ENCODE measurements at places on chromosomes 6 and 20.
A peak's percentile ranks its signal among the peaks of the same experiment; 100 is the strongest.

GRCh38 chr6:90892271-90892670 is 305.4 kb upstream of the MAP3K7 start:
- no peak for DNase-seq

- DNase-seq, result peak; percentile 82
These were observed 145.5 kb upstream of the RNF24 start for GRCh38 chr20:4160761-4161305.

GRCh38 chr20:50405915-50406609 is 104.1 kb upstream of the PTPN1 start:
- no peak for DNase-seq

- DNase-seq, result no peak
These were observed 29.2 kb downstream of the TFEB start for GRCh38 chr6:41705996-41706835.

GRCh38 chr20:31713312-31714273 is 9.1 kb downstream of the BCL2L1 start:
- peak; percentile 73 for DNase-seq

DNA sequence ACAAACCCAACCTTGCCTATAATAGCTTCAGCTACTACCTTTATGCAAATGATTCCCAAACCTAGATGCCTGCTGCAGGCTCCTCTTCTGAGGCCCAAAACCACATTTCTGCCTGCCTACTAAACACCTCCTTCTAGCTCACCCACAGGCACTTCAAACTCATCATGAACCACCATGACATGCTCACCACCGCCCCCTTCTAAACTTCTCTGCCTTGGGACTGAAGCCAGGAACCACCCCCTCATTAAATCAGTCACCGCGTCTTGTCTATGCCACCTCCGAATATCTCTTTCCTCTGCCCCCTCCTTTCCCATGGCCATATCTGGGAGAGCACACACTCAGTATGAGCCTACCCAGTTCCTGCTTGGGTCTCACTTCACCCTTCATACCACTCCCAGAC is 101.2 kb downstream of the SNAP25 start:
- DNase-seq, result no peak

DNA sequence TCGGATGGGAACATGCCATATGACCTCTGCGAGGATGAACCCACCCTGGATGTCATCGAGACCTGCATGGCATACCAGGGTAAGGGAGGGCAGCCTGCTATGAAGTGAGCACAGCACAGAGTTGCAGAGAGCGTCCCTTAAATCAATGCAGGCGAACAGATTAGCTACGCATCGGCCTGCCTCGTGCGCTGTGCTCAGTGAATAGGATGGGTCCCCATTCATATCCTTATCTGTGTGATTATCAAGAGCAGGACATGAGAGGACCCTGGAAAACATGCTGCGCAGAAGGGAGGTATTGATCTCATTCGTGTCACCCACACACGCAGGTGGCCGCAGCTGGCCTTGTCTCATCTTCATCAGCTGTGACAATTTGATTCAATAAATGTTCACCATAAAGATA is 25.6 kb upstream of the FAM83D start:
- DNase-seq, result no peak

- DNase-seq, result no peak
These were observed 1.3 kb downstream of the RGL2 start for GRCh38 chr6:33297406-33297955.

DNA sequence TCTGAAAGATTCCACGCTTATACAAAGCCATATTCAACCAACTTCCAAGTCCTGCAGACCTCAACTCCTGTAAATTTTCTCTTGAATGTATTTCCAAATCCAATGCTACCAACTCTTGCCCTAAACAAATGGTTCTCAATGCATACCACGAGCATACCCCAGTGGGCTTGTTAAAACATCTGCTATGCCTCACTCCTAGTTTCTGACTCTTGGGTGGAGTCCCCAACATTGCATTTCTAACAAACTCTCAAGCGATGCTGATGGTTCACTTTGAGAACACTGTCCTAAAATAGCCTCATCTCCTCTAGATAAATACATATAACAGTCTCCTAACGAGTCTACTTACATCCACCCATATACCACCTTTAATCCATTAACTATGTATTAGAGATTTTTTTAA is 7.3 kb downstream of the HBS1L start:
- no peak for DNase-seq

- no peak for DNase-seq
These were observed 48.6 kb upstream of the DST start for GRCh38 chr6:56691286-56691595.

DNA sequence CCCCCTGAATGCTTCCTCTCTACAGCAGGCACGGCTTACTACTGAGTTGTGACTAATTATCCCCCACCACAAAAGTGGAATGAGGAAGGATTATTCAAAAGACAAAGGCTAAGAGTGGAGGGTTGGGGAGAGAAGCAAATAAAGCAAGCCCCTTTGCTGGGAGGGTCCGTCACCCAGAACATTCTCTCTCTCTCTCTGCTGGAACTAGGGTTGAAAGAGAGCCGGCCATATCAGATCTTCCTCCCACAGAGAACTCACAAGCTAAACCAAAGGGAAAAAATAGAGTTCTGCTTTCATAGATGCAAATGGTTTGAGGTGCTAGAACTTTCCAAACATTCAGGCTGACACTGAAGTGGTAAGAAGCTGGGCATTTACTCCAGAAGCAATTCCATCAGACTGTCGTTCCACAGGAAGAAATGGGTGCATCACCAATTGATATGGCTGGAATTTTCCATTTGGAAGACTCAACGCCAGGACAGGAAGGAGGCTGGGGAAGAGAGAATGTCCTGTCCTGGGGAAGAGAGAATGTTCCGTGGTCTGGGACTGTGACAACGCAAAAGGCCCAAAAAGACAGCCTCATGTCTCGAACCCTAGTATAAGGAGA is 7.9 kb downstream of the ZMYND8 start:
- no peak for DNase-seq

DNA sequence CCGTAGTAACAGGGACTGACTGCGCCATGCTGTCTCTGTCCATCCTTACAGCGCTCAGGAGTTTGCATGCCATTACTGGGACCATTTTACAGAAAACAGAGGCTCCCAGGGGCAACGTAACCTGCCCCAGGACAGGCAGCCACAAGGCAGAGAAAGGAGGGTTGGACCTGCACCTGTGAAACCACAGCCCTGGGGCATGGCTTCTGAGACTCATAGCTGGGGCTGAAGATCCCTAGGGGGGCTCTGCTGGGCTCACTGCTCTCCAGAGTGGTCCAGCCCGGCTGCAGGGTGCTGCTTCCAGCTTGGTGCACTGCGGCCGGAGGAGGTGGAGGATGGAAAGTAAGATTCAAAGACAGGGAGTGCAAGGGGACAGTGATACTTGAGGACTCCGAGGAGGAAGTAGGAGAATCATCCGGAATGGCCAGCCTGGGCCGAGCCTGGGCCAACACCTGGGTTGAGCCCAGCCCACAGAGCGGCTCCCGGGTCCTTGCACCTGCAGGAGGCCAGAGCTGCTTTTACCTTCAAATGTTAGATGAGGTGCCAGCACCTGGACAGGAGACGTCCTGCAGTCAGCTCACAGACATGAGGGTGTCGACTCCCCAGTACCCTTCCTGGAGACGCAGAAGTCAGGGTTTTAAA is 183.2 kb downstream of the CDH4 start:
- DNase-seq, result no peak

DNA sequence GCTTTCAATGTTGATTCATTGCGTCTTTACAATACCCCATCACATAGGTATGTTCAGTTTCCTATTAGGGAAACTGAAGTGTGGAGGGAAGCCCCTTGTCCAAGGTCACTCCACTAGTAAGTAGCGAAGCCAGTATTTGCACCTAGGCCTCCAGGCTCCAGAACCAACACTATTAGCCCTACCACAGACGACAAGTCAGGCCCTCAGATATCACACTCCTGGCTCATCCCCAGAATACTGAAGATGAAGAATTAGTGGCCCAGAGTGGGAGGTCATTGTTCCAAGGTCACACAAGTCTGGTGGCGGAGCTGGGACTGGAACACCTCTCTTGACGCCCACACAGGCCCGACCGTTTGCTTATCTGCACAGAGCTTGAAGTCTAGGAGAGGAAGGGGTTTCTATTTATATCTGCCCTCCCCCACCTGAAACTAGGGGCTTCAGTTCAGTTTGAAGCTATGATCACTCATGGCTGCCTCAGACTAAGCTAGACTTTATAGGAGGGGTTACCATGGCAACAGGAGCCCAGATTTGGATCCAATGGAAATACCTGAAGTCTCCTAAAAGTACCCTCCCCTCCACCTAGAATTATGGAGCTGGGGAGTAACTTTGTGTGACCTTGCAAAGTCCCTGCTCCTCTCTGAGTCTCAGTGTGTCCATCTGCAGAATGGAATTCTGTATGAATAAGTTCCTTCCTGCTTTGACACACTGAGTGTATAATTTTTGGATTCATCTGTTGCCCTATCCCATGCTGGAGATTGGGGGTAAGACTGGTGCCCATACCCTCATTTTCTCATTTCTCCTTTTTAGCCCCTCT is 2.2 kb downstream of the SNTA1 start:
- no peak for DNase-seq

DNA sequence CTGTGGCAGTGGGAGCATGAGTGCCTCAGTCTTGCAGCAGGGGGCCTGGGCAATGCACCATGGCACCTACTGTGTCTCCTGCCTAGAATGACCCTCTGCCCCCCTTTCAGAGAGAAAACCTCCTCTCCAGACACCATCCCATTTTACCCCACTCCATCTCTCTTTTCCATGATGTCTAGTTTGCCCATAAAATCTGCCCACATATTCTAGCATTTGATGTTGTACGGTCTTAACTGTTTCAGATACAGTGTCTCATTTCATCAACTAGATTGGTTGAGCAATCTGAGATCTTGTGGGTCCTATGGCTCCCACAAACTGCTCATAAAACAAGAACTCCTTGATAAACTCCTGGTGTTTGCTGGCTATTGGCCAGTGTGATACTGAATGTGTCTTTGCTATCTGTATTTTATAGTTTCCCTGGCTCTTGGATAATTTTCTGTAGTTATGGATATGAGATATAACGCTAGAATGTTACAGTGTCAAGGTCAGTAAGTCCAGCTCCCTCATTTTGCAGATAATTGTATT is 8.1 kb downstream of the PNPLA1 start:
- no peak for DNase-seq

GRCh38 chr6:163192591-163192990 is 221.9 kb upstream of the QKI start:
- no peak for DNase-seq

DNA sequence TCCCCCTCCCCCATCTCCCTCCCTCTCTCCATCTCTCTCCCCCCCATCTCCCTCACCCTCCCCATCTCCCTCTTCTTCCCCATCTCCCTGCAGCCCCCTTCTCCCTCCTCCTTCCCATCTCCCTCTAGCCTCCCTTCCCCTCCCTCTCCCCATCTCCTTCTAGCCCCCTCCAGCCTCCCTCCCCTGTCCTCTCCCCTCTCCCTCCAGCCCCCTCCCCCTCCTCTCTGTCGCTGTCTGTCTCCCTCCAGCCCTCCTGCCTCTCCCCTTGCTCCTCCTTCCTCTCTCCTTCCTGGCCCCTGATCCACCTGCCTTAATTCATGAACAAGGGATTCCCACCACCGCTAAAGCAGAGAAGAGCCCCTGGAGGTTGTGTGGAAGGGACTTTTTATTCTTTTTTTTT is 26.9 kb upstream of the CHMP4B start:
- DNase-seq, result no peak

DNA sequence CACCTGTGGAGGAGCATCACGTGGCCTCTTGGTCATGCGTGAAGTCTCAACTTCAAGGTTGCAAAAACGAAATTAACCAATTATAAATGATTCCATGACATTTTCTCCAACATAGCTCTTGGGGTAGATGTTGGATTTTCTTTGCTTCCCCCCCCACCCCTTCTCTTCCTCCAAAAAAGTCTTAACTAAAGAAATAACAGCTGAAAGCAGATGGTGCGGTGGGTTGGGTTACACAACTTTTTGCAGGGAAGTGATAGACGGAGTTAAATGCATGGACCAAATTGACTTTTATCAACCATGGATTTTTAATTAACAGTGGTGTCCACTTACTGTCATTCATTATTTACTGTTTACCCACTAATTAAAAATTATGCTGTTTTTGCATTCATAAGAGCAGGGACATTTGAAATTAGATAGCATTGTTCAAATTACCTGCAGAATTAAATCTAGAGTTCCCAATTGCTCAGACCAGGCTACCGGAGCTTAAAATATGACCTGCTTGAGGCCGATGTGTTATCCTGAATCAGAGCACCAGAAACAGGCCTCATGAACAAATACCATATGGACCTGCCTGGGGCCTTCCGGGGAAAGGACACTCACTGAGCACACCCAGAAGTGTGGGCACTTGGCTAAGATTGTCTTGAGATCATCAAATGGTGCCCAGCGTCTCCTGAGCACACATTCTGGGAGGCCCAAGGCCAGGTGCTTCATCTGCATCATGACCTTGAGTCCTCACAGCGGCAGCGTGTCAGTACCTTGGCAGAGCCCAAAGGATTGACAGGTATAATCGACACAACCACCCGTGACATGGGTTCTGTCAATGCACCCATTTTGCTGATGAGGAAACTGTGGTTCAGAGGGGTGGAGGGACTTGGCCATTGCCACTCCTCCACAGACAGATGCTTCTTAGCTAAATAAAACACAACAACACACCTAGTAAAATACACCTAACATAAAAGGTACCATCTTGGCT is 41.5 kb downstream of the APCDD1L start:
- DNase-seq, result no peak

GRCh38 chr6:166173281-166173951 is 5.8 kb upstream of the TBXT start:
- no peak for DNase-seq

DNA sequence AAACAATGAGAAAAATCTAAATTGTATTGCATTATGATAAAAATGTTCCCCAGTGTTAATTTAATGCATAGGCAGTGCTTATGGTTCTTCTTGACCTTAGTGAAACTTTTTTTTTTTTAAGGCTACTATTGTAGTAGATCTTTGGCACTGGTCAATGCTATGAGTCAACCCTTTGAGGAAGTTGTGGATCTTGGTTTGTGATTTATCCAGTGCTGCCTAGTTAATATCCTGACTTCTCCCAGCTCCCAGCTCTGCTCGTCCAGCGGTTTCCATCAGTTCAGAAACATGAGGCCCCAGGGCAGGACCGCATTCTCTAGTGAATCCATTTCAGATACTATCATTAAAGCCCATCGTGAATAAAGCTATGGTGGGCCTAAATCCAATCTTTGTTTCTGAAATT is 364.5 kb upstream of the JARID2 start:
- DNase-seq, result no peak

GRCh38 chr20:60977901-60978300 is 274.2 kb upstream of the CDH4 start:
- no peak for DNase-seq

GRCh38 chr6:30776390-30777154 is 32.2 kb upstream of the IER3 start:
- no peak for DNase-seq

GRCh38 chr6:160247457-160247883 is 11.2 kb downstream of the SLC22A2 start:
- no peak for DNase-seq

- DNase-seq, result no peak
These were observed 46.7 kb downstream of the MARCKS start for GRCh38 chr6:113903666-113904330.

- no peak for DNase-seq
These were observed 53.0 kb upstream of the ZNF337 start for GRCh38 chr20:25749649-25750048.
